Activated CD4-positive, alpha-beta T cell treated with anti-CD3 and anti-CD28 coated beads for 24 hours (primary cell): ENCODE measurements at places on chromosomes 16 and 17.
A peak's percentile ranks its signal among the peaks of the same experiment; 100 is the strongest.

GRCh38 chr16:68299571-68300453 is 10.9 kb downstream of the SLC7A6OS start:
- DNase-seq, result no peak

GRCh38 chr17:46159686-46160085 is 33.5 kb downstream of the KANSL1 start:
- no peak for DNase-seq

GRCh38 chr16:67719778-67720144 is 645 bp upstream of the GFOD2 start:
- no peak for DNase-seq

DNA sequence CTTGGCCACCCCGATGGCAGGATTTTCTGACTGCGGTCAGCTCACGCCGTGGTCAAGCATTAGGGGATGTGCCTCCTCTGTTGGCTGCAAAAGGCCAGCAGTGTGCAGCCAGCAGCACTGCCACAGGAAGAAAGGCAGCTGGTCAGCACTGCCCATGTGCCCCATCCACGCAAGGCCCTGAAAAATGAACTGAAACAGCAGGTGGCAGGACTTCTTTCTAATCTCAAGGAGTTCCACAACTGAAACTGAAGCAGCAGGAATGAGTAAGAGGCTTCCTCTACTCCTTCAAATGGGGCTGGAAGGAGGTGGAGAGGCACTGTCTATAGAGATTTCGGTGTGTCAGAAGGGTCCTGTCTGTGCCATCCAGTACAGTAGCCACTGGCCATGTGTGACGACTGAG is 3.2 kb downstream of the ZNF500 start:
- DNase-seq, result no peak

DNA sequence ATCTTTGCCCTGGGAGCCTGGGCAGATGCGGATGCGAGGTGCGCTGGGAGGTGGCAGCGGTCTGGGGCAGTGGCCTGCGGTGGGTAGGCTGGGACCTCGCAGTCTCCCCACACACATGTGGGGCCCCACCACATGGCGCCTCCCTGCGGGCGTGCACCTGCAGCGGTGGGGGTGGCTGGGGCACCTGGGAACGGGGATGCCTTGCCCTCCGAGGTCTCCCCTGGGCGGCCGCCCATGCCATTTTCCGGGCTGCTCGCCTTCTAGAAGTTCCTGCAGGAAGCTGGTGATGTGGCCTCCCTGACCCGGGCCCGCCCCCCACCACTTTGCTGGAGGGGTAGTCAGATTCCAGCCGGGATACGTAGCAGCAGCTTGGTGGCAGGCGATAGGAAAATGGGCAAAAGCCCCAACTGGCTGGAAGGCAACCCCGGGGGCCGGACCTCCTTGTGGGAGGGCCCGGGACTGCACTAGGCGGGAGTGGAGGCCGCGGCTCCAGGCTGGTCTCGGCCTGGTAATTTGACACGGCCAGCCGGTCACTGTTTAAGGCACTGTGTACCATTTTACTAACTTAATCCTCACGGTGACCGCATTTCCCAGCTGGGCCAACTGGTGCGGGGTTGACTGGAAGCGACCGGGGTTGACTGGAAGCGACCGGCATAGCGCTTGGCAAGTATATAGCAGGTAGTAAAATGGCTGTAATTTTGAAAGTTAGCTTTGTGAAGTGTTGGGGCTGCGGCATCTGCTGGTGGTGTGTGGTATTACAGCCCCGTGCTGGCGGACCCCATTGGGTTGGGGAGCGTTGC is 38.5 kb downstream of the IGF2BP1 start:
- DNase-seq, result peak; percentile 27

DNA sequence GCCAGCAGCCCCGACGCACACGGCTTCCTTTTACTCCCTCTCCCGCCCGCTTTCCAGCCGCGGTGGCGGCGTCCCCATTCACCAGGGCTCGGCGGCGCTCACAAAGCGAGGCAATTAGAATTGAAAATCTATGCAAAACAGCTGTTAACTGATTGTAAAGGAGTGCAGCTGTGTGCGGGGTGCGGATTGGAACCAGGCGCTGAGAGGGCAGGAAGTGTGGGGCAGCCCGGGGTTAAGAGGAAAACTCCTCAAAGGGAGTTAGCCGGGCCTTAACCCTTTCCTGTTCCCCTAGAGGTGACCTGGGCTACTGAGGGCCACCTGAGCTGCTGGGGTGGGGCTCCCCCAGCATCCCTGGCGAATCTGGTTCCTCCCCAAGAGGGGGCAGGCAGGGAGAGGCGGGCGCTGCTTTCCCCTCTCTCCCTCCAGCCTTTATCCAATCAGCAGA is 5.8 kb upstream of the GSE1 start:
- DNase-seq, result no peak

DNA sequence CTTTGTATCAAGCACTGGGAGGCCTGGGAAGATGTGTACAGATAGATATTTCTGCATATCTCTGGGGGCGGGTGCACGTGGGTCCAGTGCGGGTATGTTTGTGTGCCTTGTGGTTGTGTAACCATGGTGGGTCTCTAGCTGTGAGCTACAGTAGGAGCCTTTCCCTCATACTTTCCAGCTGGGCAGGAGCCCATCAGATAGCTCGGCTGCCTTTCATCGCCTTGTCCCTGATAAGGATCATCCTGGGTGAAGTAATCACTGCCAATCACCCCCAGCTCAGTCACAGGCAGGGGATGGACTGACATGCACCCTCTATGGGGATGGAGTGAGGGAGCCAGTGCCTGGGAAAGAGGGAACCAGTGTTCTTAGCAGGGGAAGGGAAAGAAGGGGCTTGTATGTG is 3.2 kb upstream of the SCRN2 start:
- no peak for DNase-seq

DNA sequence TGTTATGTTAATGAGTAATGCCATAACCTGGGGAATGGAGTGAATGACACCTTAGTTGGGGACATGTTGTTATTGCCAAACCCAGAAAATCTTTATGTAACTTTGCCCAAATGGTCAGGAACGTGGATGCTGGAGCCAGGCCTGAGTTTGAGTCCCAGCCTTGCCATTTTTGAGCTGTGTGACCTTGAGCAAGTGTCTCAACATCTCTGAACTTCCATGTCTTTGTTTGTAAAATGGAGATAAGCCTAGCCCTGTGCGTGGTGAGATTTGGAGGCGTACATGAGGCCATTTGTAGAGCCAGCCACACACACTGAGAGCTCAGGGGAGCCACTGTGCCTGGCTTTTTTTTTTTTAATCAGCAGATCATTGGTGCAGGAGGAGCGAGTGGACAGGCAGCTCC is 247.3 kb downstream of the FOXL1 start:
- DNase-seq, result no peak

DNA sequence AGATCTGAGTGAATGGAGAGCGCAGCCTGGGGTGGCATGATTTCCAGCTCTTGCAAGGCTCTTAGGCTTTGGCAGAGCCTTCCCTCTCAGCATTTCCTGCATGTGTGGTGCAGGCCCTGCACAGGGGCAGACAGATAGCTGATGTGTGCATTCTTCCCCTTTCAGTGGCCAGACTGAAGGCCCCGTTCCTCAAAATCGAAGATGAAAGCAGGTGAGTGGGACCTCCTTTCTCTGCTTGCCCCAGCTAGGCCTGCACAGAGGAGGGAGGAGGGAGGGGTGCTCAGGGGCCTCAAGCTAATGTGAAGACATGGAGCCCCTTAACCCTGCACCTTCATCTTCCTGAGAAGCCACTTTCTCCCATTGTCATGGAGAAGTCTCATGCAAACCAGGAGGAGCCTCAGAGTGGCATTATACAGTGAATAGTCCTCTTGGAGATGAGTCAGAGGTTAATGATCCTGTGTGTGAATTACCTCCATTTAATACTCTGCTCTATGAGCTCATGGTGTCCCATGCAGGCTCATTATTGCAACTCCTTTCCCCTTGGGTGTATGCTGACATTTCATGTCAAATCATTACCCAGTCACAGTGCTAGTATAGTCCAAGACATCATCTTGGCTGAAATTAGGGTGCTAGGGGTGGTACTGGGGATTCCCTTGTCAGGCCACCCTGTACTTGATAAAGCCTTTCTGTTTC is 20.4 kb upstream of the ADAM11 start:
- no peak for DNase-seq

- DNase-seq, result no peak
Observed at GRCh38 chr17:58529275-58529674, 14.8 kb upstream of the MTMR4 start.

GRCh38 chr16:2753733-2754020 is 1.2 kb downstream of the SRRM2 start:
- no peak for DNase-seq

DNA sequence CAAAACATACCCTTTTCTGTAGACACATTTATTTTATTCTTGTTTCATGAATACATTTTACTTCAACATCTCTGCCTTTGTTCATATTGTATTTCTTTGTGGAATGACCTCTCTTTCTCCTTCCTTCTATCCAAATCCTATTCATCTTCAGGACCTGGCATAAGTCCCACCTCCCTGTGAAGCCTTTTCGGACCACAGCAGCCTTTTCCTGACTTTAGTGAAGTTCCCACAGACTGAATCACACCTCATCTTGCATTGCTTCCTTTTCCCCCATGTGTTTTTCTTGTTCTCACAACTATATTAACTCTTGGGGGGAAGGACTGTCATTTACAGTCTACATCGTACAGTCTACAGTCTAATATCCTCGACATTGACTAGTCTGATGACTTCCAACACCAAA is 58.2 kb downstream of the MFSD11 start:
- no peak for DNase-seq

DNA sequence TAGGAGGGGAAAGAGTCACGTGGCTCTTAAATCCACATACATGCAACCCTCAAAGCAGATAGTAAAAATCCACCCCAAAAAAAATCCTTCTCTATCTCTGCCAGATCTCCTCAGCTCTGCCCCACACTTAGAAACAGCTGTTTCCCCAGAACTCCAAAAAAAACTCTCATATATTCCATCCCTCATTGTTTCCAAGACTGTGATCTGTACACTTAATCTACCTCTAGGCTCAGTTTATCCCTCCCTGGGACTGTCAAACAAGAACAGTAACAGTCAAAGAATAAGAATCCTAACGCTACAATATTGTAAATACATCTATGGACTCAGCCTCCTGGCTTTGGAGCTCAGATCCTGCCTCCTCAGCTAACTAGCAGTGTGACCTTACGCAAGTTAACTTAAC is 11.6 kb downstream of the CUEDC1 start:
- no peak for DNase-seq

- no peak for DNase-seq
Observed at GRCh38 chr16:87789437-87790291, 23.9 kb upstream of the KLHDC4 start.

DNA sequence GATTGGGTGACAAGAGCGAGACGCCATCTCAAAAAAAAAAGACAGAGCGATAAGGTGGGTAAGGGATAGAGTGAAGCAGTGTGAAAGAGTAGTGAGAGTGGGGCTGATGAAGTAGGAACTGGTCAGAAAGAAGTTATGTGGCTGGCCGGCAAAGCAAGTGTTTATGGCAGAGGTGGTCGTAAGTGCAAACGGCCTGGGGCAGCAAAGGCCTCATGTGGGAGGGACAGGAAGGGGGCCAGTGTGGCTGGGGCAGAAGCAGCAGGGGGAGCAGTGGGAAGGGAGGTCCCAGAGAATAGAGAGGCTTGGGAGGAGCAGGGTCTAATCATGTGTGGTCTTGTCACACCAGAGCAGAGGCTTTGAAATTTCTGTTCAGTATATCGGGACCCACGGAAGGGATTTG is 186.2 kb downstream of the HS3ST3B1 start:
- DNase-seq, result no peak

- no peak for DNase-seq
Observed at GRCh38 chr17:79800325-79801155, 3.7 kb upstream of the CBX8 start.

- DNase-seq, result peak; percentile 9
Observed at GRCh38 chr17:81090361-81091136, 55.6 kb downstream of the BAIAP2 start.

DNA sequence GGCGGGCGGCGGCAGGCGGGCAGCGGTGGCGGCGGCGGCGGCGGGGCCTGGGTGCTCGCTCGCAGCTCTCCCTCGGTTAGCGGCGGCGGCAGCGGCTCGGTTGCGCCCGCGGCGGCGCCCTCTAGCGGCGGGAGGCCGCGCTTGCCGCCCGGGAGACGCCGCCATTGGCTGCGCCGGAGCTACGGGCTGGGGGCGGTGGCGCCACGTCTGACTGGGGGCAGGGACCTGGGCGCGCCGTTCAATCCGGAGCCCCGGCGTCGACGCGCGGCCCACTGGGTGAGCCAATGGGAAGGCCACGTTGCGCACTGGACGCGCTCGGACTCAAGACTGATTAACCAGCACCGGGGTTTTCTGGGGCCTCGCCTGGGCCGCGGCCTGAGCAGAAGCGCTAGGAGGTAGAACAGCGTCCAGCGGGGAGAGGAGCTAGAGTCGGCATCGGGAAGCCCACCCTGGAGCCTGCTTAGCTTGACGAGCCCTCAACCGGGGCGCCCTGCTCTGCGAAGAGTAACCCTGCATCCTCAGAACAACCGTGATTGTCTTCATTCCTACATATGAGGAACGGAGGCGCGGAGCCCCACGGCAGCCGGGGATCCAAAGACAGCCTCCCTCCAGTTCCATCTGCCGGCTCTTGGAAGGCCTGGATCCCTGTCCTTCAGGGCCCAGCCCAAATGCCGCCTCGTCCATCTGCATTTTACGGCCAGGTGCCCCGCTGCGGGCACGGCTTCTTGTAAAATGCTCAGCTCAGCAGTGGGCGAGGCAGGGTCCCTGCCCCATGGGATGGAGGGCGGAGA is at the start of gene ZC3H7A:
ZC3H7A (minus strand) TSS at position 93 of the 791 bp plus-strand sequence. CDS start 14,904 bp downstream, outside the sequence.
- DNase-seq, result peak; percentile 85

- DNase-seq, result no peak
Observed at GRCh38 chr16:54070789-54071343, 215.7 kb downstream of the IRX3 start.

GRCh38 chr16:71351558-71351901 is 7.0 kb upstream of the CALB2 start:
- no peak for DNase-seq

- no peak for DNase-seq
Observed at GRCh38 chr17:77604301-77604972, 354.1 kb upstream of the TNRC6C start.

GRCh38 chr16:55272744-55273143 is 51.3 kb upstream of the IRX6 start:
- no peak for DNase-seq

- no peak for DNase-seq
Observed at GRCh38 chr17:14270508-14270907, 30.4 kb upstream of the HS3ST3B1 start.

DNA sequence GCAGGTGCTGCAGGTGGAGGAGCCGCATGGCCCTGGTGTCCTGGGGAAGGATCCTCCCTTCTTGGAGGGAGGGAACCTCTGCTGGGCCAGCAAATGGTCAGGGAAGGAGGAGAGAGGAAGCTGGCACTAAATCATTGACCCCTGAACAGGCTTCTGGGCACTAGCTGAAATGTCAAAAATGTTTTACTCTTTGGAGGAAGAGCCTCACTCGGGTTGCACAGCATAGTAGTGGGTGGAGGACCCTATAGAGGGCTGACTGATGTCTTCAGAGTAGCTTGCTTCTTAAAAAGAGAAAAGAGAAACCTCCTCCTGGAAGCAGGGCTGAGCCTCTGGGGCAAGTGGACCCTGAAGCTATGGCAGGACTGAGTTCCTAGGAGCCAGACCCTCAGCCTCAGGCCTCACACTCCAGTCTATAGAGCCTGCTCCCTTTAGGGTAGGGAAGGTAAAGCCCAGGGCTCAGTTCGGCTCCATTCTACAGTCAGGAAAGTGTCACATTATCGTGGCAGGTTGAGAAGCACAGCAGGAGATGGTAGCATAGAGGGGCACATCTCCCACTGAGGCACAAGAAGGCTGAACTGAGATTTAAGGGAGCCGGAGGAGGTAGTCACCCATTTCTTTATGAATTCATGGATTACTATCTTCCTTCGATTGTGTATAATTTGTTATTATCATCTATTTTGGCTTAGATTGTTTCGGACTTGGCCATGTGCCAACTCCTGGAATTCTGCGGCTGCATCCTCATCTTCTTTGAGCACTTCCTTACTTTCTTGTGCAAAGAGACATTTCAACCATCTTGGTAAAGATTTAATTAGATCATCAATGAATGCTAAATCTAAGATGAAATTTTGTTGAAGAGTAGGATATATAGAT is 7.3 kb upstream of the CUEDC1 start:
- no peak for DNase-seq
